ENCODE measurements at places on chromosomes 2 and 18.

DNA sequence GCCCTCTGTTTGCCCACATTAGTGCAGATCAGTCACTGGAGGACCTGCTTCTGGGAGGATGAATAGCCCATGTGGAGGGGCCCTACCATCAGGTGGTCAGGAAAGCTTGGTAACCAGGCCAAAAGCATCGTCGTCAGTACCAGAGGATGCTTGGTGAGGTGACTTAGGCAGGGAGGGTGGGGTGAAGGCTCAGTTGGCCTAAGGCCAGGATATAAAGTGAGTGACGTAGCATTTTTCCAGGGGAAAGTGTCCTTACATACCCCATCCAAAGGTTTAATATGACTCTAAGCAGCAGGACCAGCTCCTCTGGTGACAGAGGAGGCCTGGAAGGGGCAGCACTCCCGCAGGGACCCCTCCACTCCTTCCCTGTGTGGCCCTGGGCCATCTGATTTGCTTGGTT, 27.7 kb upstream of the DNMT3A start:
- DNase-seq = no peak

GRCh38 chr2:200319548-200320337, 13.2 kb downstream of the SPATS2L start:
- DNase-seq = no peak

GRCh38 chr2:125418483-125418882, 1237.5 kb upstream of the GYPC start:
- no peak for DNase-seq

GRCh38 chr18:69996951-69997798, 49.5 kb upstream of the CD226 start:
- no peak for DNase-seq

DNA sequence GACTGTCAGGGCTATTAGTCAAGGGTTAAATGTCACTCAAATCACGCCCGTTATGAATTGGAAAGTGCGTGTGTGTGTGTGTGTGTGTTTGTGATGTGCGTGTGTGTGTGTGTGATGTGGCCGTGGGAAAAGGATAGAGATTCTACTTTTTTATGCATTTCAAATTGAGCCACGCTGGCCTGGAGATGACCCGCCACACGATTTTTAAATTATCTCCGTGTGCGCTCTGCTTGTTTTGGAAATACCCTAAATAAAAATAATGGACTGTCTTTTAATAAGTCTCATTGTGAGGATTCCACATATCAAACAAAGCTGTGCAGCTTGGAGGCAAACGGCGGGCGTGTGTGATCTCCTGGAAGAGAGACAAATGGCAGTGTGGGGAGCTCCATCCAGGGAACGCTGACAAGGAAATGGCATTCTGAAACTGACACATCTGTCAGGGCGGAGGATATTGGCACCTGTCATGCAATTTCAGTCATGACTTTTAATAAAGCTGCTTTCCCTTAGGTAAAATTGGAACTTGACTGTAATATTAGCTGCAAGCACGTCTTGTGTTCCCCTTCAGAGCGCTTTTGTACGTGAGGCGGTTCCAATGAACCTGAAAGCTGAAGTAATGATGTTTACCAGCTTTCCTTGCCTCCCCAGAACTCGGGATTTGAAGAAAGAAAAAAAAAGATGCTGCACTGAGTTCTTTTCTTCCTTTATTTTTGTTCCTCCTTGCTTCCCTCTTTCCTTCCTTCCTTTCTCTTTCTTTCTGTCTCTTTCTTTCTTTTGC, 381.8 kb upstream of the SMIM21 start:
- no peak for DNase-seq

DNA sequence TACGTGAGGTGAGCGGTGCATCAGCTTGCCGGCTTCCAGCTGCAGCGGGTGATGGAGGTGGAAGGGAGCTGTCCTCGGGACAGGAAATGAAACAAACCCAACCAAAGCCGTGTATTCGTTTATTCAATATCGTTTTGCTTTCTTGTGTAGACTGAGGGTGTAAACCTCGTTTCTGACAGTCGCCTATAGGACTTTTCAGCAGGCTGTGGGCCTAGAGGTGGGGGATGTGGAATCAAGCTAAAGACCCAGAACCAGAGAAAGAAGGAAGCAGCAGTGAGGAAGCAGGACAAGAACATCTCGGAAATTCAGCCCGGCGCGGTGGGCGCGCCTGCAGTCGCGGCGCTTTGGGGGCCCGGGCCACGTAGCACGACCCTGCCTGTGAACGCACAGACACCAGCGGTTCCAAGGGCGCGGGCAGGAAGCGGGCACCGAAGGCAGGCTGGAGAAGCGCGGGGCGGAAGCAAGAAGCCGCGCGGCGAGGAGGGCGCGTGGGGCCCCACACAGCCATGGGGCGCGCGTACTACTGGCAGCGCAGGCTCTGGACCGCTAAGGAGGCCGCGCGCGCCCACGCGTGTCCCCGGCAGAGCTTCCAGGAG, 755 bp upstream of the ATP9B start:
- DNase-seq = no peak

DNA sequence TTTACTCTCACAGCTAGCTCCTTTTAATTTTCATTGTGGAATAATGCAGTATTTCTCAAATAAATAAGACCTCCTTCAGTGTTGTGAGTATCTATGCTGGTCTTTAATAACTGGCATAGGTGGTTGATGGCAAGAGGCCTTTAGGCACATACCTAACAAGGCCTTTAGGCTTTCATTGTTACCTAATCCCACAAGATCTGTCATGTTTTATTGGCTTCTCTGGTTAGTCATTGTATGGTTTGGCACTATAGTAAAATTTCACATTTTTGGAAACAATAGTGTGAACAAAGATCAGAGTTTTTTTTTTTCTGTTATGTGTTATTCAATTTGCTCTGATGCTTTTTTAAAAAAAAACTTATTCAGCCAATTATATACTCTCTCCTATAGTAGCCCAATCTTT, 89.8 kb upstream of the NEUROD1 start:
- no peak for DNase-seq

- no peak for DNase-seq
These were observed 222.9 kb downstream of the HNMT start for GRCh38 chr2:138187221-138187620.

GRCh38 chr2:189265696-189266320, 86.2 kb upstream of the COL5A2 start:
- DNase-seq = no peak

GRCh38 chr18:67776929-67777328, 260.4 kb upstream of the DSEL start:
- no peak for DNase-seq

DNA sequence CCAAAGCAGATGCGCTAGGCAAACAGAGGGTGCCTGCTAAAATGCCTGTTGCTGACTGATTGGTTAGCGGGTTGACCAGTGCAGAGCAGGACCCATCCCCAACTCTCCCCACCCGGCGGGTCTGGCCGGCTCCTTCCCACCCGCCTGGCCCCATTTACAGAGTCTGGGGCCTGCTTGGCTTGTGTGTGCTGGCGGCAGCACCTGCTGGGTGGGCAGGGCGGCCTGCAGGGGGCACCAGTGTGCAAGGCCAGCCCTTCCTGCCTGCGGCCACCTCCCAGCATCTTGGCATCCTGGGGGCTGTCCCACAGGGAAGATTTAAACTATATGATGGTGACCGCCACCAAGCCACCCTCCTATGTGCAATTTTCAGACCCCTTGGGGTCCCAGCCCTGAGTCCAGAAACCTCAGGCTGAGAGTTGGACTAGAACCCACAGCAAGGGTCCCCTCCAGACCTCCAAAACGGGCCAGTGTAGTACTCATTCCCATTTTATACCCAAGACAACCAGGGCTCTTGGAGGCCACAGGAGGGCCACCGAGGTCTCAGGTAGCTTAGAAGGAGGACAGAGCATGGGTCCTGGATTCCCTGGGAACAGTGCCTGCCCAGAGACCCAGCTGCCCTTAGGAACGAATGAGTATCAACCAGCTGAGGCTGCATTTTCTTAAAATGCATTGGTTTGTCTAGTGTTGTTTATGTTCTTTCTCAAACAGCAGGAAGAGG, 173.6 kb downstream of the SMAD7 start:
- peak; percentile 66 for DNase-seq

- DNase-seq = no peak
These were observed 18.3 kb downstream of the SH3BP4 start for GRCh38 chr2:234970099-234970440.

- peak; percentile 41 for DNase-seq
These were observed at the start of gene ANKMY1 for GRCh38 chr2:240557808-240558207. ANKMY1 (minus strand) TSS chr2:240557988; CDS start chr2:240557335, 653 bp downstream.

DNA sequence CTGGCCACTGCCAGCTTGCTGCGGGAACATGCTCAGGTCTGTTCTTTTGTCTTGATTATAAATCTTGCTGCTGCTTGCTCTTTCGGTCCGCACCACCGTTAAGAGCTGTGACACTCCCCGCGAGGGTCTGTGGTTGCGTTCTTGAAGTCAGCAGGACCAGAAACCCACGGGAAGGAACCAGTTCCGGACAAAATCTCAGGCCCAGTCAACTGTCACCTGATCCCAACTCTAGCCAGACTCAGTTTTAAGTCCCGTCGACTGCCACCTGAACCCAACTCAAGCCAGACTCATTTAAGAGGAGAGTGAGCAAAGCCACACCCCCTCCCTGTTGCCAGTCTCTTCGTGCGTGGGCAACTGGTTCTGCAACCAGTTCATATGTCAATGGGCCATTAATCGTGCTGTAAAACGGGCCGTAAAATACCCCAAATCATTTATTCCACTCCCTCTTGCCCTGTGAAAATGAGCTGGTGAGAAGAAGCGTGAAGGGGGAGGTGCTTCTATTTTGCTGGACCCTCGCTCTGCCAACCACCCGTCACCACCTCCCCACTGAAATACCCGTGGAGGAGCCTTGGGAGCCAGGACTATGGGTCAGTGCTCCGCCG, 224.3 kb downstream of the NDUFA10 start:
- DNase-seq = no peak

DNA sequence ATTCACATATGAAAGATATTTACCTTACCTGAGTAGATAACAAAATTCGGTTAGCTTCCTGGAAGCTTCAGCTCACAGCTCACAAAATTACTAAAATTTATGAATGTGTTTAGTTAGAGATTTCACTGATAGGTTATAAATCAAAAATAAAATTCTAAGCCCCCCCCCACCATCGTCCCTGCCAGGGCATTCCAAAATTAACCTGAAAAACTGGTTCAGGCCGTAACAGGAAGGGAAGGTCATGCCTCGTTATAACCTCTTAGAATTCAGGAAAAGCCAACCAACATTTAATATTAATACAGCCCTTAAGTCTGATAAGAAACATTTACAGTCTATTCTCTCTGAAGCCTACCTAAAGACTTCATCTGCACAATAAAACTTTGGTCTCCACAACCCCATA, 48.9 kb downstream of the COX7A2L start:
- DNase-seq = no peak

- no peak for DNase-seq
These were observed 8.3 kb upstream of the MRPL33 start for GRCh38 chr2:27762951-27763906.

DNA sequence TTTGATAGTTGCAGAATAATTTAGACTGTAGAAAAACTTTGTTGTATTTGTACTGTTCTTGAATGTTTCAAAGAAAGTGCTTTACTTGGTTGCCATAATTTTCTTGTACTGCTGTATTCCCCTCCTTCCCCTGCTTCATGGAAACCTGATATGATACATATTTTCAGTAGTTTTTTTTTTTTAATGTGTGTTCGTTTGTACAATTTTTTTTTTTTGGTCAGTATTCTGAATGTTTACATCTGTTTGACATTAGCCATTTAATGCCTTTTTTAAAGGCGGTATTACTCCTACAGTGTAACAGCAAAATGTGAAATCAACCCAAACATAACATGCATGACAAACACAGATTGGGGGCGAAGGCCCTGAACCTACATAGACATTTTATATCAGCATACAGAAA, 172.3 kb downstream of the ASXL3 start:
- DNase-seq = no peak

DNA sequence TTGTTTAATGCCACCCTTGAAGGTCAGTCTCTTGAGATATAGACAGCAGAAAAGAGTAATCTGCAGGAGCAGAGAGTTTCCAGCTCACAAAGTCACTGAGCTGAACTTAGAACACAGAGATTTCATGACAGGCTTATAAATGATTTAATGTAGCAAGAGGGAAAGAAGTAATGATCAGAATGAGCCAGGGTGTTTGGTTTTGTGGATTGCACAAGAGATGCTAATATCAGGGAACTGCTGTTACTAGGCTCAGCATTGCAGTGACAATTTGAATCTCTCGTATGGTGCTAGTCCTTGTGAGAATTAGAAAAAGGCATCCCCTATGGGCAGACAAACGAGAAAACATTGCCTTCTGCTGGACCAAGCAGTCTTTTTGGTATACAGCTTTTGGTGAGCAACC, 61.7 kb upstream of the ITGB6 start:
- no peak for DNase-seq

DNA sequence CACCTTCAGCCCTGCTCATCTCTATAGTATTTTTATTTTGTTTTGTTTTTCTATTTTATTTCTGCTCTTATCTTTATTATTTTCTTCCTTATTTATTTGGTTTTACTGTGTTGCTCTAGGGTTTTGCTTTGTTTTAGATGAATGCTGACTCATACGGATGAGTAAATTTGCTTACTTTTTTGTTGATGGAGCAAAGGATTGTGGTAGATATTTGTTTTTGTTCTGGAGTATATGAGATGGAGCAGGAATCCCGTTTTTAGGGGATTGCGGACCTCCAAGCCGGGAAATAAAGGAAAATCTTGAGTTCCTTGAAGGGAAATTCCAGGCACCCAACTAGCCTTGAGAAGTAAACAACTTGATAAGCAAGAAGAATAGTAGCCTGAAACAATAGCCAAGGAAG, 15.3 kb upstream of the COLEC12 start:
- no peak for DNase-seq

- DNase-seq = no peak
These were observed 75.4 kb upstream of the MAP4K3 start for GRCh38 chr2:39512434-39512935.

DNA sequence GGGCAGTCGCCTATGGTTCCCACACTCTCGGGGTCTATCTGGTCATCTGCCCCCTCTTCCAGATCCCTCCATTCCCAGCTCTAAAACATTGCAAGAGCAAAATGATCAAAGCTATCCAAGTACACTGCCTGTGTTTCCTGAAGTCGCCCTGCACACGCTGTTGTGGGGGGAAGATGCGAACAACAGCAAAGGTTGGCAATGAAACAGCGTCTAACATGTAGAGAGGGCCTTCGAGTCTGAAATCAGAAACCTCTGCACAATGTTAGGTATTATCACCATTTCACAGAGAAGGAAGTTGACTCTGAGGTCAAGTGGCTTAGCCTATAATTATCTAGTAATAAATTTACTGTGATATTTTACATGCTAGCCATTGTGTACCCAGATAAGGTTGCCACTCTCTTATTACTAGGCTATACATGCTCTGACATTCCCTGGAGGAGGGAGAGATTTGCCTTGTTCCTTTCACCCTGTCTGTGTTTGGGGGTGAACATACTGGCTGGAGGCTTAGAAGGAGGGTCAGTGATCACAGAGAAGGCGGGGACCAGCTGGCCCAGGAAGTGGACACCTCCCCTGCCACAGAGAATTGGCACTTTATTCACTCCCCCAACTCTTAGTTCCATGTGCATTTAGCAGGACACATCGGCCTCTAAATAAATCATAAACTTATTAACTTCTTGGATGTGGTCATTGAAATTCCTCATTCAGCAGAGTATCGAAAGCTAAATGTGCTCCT, 36.8 kb downstream of the KCTD1 start:
- DNase-seq = no peak

GRCh38 chr2:95074663-95075439, 46.8 kb downstream of the MRPS5 start:
- peak; percentile 76 for DNase-seq
